ENCODE measurements at places on chromosomes 16 and 17.

DNA sequence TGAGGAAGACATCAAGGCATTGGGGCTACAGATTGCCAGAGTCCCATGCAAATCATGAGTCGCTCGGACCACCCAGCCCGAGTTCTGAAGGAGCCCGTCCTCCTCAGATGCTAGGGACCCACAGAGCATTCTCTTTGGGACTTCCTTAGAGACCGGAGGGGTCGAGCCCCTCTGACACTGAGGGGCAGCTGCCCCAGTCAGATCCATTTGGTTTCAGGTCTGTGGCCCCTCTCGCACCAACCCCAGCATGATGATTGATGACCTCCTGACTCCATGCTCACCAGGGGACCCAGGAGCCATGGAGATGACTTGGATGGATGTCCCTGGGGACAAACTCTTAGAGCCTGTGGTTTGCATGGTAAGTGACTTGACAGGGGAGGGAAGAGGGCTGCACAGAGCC, 8.0 kb downstream of the PDF start:
- DNase-seq, result no peak

- DNase-seq, result no peak
These were observed 2.4 kb downstream of the SKAP1 start for GRCh38 chr17:48427598-48427997.

DNA sequence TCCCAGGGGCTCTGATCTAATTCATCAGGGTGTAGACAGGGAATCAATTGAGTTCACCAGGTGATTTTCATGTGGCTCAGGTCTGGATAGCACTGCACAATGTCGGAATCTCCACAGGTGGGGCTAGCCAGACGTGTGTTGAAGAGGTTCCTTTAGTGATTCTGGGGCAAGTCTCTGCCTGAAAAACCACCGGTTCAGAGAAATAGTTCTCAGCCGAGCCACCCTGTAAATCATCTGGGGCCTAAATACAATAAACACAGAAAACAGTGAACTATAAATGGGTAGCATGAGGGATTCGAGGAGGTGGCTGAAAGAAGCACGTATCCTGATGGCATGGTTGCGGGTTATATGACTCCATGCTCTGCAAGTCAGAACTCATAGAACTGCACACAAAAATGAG, 21.3 kb downstream of the ASPA start:
- no peak for DNase-seq

GRCh38 chr17:74968361-74968780, 4.2 kb downstream of the HID1 start:
- no peak for DNase-seq

DNA sequence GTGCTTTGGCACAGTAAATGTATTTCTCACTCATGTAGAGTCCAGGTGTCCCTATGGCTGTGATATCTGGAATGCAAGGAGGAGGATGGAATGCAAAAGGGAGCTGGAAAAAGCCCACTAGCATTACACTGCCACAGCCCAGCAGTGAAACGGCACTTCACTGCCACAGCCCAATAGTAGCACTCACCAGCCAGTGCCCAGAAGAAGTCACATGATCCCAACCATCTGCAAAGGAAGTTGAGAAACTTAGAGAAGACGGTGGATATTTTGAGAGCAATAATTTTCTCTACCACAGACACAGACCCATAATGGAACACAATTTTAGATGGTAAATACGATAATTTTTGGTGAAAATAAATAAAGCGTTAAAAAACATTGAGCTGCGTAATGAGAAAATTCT, 51.8 kb downstream of the C16orf82 start:
- DNase-seq, result no peak

GRCh38 chr17:40497695-40498094, 3.7 kb downstream of the TNS4 start:
- no peak for DNase-seq

- DNase-seq, result no peak
These were observed 69.3 kb downstream of the SCNN1B start for GRCh38 chr16:23371368-23371767.

DNA sequence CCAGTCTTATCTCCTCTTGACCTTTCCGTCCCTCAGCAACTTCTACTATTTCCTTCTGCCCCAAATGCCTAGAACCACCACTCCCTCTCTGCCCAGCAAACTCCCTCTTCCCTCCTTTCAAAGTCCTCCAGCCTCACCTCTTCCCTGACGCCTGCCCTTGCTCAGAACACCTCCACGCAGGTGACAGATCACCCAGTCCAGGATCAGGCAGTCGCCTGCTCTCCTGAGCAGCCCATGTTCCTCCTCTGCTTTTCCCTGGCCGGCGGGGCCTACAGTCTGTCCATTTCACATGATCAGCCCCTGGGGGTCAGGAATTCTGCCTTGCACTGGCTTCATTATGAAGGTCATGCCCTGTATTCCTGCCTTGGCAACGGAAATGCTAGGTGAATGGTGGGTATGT, 422 bp downstream of the CD300LF start:
- no peak for DNase-seq

GRCh38 chr16:21701271-21701670, 37.5 kb downstream of the OTOA start:
- DNase-seq, result no peak

DNA sequence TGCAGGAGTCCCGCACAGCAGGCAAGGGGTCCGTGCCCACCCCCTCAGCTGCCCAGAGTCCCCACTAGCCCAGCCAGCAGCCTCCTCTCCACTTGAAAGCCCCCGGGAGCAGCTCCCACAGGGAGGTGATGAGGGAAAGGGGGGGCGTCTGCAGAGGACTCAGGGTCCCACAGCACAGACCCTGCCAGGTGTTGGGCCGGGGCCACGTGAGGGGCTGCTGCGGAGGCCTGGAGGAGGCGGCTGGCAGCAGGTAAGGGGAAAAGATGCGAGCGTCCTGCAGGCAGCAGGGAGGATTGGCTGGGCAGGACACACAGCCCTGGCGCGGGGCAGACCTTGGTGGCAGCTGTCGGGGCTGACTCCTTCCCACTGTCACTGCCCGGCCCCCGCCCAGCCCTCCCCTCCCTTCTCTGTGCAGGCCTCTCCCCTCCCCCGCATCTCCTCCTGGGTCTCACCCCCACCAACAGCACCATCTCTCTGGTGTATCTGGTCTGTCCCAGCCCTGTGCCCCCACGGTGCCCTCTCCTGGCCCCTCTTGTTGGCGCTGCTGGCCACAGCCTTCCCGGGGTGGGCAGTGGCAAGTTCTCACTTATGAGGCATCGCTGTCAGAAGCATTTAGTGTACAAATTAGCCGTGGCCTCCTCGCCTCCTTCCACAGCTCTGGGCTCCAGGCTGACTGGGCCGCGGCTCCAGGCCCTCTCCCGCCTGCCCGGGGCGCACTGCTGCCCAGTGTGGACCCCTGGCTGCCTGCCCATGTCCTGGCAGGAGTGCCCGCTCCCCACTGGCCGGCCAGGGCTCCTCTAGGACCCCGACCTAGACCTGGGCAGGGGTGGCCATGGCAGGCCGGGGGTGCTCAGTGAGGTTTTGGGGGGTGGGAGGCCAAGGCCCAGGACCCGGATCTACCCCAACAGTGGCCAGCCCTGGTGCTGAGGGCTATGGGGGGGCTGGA, 4.4 kb upstream of the PRR35 start:
- no peak for DNase-seq

DNA sequence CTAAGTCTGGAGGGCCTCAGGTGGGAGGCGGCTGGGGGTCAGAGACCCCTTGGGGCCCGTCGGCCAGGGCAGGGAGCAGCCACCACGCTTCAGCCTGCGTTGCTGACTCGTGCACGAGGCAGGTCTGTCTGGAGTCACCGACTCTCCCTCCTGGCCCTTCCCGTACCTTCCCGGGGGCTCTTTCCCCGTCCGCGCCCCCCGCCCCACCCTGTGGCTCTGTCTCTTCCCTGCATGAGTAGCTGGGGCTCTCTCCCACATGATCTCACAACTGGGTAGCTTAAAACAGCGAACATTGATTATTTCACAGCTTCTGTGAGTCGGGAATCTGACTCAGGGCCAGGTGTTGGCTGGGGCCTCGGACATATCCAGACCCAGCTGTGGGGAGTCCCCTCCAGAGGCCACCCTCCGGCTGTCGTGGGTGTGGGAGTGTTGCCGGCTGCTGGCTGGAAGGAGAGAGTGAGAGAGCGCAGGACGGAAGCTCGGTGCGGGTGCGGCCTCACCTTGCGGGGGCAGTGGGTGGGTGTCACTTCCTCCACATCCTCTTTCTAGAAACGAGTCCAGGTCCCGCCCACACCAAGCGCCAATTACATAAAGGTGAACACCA, 17.3 kb downstream of the BAHCC1 start:
- DNase-seq, result no peak

GRCh38 chr17:46023783-46024388, 24.8 kb downstream of the STH start:
- DNase-seq, result no peak

DNA sequence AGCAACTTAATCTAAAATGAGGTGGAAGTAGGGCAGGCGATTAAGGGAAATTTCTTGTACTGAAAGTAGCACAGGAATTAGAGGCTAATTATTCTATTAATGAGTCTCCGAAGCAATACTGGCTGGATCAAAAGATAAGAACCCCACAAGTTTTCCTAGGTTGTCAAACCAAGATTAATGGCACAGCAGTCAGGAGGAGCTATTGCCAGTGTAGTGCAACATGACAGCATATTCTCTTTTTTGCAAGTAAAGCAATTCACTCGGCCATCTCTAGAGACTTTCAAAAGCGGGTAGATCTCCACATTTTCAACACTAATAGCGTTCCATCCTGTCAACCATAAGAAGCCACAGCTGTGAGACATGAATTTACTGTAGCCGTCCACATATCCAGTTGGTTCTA, 81.2 kb downstream of the CYB561 start:
- no peak for DNase-seq

DNA sequence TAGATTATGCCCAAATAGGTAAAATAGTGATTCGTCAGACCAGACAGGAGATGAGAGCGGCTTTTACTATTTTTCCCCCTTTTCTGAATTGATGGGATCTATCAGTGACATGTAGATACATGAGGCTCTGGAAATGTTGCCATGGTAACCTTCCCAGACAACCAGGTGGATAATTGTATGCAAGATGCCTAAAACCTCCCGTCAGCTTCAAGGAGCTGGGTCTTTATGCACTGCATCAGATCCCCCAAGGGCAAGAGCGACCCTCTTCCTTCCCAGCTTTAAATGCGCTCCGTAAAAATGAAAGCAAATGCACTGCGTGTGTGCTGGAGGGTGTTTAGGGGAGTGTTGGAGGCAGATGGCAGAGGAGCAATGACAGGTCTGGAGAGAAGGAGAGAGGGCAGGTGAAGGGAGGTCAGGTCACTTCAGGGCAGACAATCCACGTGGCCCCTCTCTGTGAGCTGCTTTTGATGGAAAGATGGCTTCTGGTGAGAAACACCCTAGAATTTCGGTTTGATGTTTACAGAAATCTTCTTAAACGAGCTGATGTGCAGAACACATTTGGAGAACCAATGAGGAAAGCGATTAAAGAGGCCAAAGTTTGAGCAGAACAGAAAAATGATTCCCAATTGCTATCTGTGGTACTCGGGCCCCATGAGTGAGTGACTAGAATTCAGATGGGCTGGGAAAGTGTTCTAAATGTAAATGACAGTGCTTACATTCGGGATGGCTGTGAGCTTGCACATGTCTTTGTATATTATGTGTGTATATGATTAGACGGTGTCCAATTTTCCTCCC, 461.7 kb upstream of the HSBP1 start:
- no peak for DNase-seq

GRCh38 chr16:48004141-48004695, 151.6 kb downstream of the ABCC12 start:
- DNase-seq, result no peak

DNA sequence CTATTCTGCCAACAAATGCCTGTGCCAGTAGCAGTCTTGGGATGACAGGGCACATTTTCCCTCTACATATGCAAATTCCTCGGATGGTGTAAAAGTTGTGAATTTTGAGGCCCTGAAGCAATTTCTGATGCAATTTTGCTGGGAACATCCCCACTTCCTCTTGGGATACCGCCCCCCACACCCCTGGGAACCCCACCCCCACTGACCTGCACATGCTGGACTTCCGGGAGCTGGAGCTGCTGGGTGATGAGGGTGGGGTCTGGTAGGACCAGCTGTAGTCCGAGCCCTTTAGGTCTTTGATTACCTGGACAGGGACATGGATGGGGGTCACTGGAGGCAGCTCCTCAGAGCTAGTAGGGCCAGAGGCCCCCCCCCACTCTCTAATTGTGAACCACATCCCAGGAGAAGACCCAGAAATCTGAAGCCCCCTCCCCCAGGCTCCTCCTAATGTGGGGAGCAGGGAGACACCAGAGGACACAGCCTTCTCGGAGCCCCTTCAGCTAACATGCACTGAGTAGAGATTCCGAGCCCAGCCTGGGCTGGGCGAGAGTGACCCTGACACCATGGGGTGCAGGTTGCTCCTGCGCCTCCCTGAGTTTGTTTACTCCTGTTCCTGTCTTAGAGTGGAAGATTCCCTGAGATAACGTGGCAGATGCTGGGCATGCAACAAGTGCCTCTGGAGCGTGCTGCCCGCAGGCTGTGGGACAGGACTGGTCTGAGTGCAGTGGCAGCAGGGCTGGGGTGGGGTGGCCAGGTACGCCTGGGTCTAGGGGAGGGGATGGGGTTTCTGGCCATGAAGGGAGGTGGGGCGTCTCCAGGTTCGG, 9.0 kb downstream of the MTSS2 start:
- DNase-seq, result no peak

DNA sequence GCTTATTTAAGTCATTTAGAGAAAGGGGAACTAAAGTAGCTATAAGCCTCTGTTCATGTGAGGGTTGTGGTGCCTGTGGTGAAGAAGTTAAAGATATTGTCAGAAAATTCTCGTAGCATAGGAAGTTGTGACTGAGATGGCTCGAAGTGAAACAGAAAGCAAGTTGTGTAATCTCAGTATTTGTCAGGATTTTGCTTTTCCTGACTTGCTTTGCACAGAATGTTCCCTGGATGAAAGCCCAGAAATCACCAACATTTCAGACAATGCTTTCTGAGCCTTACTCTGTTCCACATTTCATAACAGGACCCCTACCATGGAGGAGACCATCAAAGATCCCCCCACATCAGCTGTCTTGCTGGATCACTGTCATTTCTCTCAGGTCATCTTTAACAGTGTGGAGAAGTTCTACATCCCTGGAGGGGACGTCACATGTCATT, 10.6 kb downstream of the CALCOCO2 start:
- DNase-seq, result no peak

GRCh38 chr17:29949696-29950095, 8.3 kb downstream of the EFCAB5 start:
- peak; percentile 82 for DNase-seq

DNA sequence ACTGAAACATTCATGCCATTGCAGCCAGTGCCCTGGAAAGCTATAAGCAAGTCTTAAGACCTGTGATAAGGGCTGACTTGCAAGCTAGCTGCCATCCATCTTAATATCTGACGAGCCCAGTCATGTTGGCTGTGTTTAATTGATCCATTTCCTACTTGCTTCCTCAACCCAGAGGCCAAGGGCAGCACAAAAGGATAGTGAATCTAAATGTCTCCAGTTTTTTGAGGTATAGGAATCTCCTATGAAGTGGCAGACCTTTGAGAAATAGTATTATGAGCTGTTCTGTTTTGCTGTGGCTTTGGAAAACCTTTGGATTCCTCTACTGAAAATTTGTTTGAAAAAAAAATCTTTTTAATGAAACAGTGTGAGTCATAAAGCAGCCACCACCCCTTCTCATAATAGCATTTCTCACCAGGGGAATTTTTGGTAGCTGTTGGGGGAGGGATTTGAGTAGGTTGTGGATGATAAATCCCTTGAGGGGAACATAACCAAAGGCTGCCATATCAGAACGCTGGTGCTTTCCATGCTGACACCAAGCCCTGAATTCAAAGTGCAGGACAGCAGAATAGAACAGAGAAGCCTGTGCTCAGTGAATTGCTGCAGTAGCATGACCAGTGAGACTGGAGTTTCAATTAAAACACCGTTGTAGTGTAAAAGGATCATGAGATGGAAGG, 12.9 kb downstream of the ZNRF1 start:
- DNase-seq, result no peak

- DNase-seq, result no peak
These were observed 12.0 kb upstream of the RNF157 start for GRCh38 chr17:76252040-76252954.
